ENCODE measurements at places on chromosomes 1 and 21.

GRCh38 chr1:161905269-161905884 lies 118.3 kb downstream of the OLFML2B start:
- DNase-seq, result no peak

DNA sequence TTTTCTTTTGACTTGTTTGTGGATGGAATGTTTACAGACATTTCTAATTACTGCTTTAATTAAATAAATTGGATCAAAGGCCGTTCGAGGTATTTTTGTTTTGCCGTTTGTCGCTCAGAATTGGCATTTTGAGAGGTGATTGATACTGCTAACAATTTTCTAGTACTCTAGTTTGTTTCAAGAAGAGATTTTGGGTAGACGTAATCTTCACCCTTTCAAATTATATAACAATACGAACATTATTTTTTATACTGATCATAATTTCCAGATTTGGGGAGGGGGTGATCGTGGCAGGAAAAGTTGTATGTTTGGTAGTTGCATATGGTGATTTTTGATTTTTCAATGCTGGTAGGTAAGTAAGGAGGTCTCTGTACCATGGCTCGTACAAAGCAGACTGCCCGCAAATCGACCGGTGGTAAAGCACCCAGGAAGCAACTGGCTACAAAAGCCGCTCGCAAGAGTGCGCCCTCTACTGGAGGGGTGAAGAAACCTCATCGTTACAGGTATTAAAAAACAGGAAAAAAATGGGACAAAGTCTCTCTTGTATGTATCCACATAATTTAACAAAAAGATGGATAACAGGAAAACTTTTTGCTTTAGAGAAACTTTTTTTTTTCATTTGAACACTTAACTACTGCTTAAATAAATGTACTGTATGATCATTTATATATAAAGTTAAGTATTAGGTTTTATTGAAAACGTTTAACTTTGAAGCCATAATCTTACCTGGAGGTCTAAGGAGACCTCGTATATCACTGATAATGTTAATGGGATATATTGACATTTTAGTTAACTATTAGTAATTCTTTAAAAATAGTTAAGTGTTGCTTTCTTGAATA lies 1.7 kb downstream of the H3-3A start:
- no peak for DNase-seq

DNA sequence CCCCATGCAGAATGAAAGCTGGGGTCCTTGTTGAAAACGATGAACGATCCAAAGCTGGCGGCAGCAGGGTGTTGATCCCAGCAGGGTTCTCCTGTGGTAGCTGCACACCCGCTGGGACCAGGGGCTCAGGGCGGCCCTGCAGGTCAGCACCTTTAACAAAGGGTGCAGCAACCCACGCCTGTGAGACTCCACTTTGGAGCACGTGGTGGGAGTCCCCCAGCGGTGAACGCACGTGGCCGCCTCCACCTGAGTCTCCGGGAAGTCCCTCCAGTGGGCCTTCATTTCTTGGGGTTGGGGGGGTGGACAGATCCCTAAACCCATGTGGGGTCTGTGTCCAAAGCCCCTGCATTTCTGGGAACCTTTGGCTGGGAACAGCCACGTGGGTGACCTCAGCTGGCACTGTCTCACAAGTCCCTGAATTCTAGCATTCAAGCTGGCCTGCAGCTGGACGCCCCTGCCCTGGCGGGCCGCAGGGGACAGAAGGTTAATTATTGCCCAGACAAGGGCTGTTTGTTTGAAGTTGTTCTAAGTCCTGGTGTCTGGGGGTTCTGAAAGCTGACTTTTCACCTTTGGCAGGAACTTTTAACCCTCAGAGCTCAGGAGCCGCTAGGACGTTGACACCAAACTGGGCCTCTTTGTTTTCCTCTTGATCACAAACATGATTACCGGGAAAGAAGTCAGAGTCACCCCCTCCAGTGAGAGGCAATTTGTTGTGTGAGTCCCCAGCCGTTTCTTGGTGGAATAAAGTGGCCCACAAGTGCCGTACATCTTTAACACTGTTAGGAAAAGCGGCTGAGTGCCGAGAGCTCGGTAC lies 64.5 kb downstream of the COL18A1 start:
- DNase-seq, result no peak

DNA sequence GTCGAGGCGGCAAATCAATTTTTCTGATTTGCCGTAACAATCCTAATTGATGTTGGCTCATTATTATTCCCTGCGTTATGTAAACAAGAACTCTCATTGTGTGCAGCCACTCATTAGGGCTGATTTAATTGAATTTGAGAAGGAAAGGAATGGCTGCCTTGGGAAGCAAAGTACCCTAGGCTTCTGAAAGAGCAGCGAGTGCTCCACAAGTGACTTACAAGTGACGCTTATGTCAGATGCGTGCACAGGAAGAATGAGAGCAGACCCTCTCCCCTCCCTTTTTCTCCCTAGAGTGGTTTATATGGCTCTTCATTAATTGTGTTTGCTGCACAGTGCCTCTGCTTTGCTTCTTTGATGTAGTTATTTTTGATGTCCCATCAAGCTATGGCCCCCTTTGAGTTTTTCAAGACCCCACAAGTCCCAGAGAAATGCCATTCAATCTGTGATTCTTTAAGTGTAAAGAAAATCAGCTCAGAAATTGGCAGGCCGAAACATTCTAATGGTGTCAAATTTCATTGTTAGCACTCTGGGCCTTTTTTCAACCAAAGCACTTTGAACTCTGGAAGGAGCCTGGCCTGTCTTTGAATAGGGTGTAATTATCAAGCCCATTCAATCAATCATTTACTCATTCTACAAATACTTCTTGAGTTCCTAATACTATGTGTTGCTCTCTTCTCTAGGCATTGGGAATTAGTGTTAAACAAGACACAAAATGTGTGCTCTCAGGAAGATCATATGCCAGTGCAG lies 86.8 kb upstream of the VAV3 start:
- no peak for DNase-seq

GRCh38 chr1:202266061-202266765 lies 72.6 kb downstream of the LGR6 start:
- no peak for DNase-seq

DNA sequence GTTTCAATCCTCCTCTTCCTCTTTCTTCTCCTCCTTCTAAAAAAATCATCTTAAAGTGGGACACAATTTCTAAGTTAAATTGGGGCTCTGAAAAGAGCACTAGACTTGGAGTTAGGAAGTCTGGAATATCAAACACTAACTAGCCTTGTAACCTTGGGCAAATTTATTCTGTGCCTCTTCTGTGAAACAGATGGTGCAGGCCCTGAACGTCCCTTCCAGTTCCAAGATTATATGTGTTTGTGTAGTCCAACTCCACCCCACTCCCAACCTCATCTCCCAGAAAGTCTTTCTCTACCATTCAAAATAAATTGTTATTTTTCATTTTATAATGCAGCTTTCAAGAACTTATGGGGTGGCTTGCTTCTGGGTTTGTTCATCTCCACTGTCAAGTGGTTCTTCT lies 630.0 kb downstream of the LMO4 start:
- no peak for DNase-seq

DNA sequence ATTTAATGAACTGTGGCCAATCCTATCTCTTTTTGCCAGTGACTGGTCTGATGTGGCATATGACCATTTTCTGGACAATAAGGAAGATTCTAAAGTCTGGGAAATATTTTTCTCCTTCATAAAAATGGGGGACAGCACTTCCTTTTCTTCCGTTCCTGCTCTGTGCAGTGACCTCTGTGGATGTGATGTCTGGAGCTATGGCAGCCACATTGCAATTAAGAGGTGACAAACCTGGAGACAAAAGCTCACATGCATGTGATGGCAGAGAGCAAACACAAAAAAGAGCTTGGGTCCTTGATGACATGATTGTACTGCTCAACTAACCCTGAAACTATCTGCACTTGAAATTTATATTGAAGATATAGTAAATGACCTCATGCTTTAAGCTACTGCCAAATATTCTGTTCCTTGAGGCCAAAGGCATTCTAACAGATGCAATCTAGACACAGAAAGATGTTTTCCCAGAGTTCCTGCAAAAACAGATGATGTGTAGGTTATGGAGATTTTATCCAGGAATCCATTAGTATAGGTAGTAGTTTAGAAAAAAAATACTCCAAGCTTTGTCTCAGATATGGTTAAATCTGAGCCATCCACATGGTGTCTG lies 2.2 kb upstream of the MAGI3 start:
- no peak for DNase-seq

- DNase-seq, result no peak
These were observed 10.4 kb downstream of the FGR start for GRCh38 chr1:27624467-27625178.

DNA sequence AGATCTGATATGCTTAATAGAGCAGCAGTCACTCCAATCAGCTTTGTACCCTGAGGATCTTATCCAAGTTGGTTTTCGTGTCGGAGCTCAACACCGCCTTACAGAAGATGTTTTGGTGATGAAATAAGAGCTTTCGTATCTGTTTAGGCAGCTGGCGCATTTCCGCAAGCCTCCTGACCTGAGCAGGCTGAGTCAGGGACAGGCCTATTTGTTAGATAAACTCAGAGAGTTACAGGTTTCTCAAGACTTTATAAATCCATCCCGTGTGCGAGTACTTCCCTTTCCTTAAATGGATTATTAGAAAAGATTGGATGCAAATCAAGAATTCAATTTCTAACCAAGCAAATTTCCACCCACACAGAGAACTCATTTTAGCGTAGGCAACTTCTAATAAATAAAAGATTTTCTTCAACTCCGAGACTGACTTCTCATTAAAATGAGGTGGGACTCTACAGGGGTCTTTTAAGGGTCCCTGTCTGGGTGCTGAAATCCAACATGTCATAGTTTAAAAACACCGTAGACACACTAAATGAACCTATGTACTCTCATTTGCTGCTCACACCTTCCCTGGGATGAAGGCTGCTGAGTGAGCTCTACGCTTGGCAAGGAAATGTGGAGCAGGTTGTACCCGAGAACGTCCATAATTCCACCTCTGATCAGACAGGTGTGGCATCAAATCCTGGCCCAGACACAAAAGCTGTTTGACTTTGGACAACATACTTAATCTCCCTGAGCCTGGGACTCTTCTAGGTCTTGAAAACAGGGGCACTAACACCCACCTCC lies 106.9 kb upstream of the F3 start:
- DNase-seq, result no peak

GRCh38 chr1:244365809-244366208 lies 85.9 kb downstream of the ADSS2 start:
- no peak for DNase-seq

DNA sequence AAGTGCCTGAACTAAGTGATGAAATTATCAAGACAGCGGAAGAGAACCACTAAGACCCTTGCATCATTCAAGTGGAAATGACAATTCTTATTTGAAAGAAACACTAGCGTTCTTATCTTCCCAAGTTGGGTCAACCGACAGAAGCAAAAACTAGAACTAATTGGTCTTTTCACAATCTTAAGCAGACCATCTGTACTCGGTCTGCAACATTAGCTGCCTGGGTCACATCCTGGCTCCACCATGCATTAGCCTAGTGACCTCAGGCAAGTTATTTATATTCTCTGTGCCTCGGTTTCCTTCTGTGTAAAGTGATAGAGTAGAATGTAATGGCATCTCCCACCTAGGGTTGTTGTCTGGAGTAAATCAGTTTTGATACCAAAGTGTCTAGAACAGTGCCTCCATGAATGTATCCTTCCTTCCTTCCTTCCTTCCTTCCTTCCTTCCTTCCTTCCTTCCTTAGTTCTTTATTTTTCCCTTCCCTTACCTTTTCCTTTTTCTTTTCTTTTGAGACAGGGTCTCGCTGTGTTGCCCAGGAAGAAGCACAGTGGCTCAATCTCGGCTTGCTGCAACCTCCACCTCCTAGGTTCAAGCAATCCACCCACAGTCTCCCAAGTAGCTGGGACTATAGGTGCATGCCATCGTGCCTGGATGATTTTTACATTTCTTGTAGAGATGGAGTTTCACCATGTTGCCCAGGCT lies 6.0 kb downstream of the COLGALT2 start:
- no peak for DNase-seq

- DNase-seq, result no peak
These were observed 494.7 kb upstream of the ADGRL2 start for GRCh38 chr1:81305997-81306452.

DNA sequence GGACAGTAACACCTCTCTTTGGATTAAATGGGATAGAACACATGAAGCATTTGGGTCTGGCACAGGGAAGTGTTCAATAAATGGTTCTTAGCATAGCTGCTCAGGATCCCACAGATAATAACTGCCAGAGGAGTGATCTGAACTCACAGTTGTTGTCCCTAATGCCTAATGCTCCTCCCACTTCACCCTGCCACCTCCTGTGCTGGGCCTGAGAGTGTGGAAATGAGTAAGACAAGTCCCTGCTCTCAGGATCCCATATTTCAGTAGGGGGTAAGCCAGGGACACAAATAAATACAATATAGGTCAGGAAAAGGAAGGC lies 19.9 kb upstream of the FOXO6 start:
- no peak for DNase-seq

DNA sequence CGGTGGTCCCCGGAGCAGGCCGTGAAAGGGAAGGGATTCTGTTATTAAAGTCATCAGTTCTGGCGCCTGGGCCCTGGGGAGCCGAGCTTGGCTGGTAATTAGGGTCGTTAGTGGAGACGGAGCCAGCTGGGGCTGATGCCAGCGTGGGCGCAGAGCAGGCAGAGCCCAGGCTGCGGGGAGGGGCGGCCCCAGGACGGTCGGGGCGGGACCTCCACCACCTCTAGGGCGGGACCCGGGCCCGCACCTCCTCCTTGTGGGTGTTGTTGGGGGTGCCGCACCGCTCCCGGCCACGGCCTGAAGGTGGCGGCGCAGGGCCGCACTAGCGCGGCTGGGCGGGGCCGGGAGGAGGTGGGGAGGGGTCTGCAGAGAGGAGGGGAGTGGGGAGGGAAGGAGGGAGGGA lies 470.6 kb downstream of the PTPRU start:
- no peak for DNase-seq

Measured in stimulated activated CD8-positive, alpha-beta memory T cell treated with anti-CD3 and anti-CD28 coated beads, Interleukin-15, amount 100 ng/mL, for 4 hours (primary cell).